Pulmonary artery endothelial cell (primary cell): ENCODE measurements at places on chromosomes 16 and 17. TPM values are rescaled to one million over a fixed set of nuclear protein-coding genes. Genes with fewer than 3 reads are reported as not detected.

DNA sequence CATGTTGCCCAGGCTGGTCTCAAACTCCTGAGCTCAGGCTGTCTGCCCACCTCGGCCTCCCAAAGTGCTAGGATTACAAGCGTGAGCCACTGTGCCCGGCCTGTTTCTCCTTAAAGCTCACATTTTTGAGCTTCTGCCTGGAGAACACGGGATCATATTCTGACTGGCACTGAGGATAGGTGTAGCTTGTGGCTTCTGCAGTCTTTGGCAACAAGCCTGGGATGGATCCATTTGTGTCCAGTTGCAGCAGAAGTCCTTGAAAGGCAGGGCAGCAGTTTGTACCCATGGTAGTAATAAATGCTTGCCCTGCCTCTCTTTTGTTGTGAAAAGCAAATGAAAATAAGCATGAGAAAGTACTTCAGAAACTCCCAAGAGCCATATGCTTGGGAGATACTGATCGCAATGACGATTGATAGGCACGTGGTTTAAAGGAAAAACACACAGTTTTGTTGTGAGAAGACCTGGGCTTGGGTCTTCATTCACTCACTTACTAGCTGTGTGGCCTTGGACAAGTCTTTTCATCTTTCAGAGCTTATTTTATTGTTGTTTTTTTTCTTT lies 3.1 kb upstream of the CORO7 start:
- DNase-seq: no peak

- DNase-seq: no peak
Measured at GRCh38 chr17:55769625-55770000, 18.8 kb downstream of the PCTP start.

Gene ZNF624
- total RNA-seq: 3.9 and 4.4 TPM in 2 replicates

Gene PYY
- not detected in 2 replicates for total RNA-seq

DNA sequence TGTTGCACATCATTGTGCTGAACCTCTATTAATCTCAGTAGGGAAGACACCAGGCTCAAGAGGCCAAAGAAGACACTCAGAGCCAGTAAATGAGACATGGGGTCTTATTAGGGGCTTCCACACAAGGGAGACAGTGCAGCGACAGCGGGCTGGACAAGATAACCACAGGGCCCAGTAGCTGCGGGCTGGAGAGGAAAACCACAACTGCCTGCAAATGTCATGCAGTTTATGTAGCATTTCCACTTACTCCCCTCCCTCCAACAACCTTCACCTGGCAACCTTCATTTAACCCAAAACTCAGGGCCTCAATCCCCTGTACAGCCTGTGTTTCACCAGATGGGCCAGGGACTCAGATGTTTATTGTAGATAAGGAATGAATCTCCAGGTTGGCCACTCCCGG lies 185.6 kb downstream of the UTP18 start:
- DNase-seq: no peak

- no peak for DNase-seq
Measured at GRCh38 chr17:36715951-36716350, 114.6 kb downstream of the MRM1 start.

Gene KRT16
- 0.13 and 0.63 TPM in 2 replicates for total RNA-seq

Gene EVPLL
- total RNA-seq: not detected in 2 replicates

Gene IGFALS
- not detected in 2 replicates for total RNA-seq

- DNase-seq: no peak
Measured at GRCh38 chr16:75948441-75948840, 222.2 kb upstream of the CPHXL start.

Gene CARD14
- 0.07 TPM in 1 of 2 replicates, not detected in the other for total RNA-seq

Gene C17orf50
- total RNA-seq: not detected in 2 replicates

Gene HOXB5
- total RNA-seq: 0.07 TPM in 1 of 2 replicates, not detected in the other

Gene FNDC8
- total RNA-seq: not detected in 2 replicates

GRCh38 chr17:48543854-48544348 lies 1.0 kb downstream of the HOXB2 start:
- no peak for DNase-seq

GRCh38 chr16:5895976-5896375 lies 798.4 kb upstream of the EEF2KMT start:
- no peak for DNase-seq

GRCh38 chr16:61885343-61885742 lies 150.9 kb downstream of the CDH8 start:
- DNase-seq: no peak

GRCh38 chr16:52861614-52862022 lies 191.1 kb downstream of the CHD9NB start:
- DNase-seq: no peak

- DNase-seq: no peak
Measured at GRCh38 chr16:26905336-26905735, 161.4 kb upstream of the C16orf82 start.

- DNase-seq: no peak
Measured at GRCh38 chr17:40432864-40433528, 10.3 kb upstream of the IGFBP4 start.
